WTC11 (cell line): ENCODE measurements at places on chromosomes 5 and 9. TPM values are rescaled to one million over a fixed set of nuclear protein-coding genes. Genes with fewer than 3 reads are reported as not detected.

WNT8A gene
- total RNA-seq, result 0.16 TPM in 1 of 3 replicates, not detected in the others

DNA sequence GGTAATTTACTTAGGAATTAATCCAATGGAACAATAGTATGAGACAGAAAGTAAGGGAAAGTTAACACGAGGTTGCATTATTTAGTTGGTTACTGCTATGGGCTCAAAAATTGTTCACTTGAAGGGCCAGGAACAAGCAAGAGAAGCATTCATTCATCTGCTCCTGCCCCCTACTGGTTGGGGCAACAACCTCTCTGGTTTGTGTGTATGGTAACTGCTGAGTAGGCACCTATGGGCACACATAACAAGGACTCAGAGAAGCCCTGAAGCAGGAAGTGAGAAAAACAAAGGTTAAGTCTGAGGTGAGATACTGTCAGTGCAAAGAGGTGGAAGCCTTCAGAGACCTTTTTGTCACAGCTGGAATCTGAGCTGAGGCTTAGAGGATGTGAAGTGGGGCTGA, 34.4 kb upstream of the RANBP6 start:
- peak; percentile 31 for DNase-seq

ST6GALNAC6 gene
- total RNA-seq, result 45.1 to 47.5 TPM (median 45.3 TPM) in 3 replicates

DNA sequence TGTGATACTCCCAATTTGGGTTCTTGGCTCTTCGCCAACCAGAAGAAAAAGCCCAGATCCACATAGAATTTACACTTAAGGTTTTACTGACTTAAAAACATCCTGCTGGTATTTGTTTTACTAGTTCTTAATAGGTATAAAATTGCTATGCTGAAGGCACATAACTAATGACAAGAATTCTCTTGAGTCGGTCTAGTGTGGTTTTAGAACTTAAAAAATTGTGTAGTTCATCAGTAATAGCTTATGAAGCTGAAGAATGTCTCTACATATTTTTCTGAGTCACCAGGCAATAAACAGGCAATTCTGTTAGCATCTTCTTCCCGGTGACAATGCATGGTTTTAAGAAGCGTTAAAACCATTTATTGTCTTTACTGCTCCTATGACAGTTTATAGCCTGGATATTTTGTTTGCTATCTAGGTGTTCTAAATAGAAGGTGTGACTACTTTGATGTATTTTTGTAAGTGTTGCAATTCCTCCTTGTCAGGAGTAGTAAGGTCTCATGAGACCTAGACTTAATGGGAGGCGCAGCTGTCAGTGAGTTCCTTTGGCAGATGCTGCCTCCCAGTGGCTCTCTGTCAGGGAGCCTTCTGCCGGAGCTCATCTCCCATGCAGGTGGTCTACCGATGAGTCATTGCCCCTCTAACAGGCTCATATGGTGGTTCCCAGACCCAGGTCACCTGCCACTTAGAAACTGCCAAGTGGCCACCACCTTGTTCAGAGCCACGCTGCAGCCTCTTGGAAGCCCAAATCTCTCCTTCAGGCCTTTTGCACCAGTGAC, 173.8 kb downstream of the MAST4 start:
- DNase-seq, result peak; percentile 70
